ENCODE measurements at places on chromosomes 7 and 10.

GRCh38 chr7:75690121-75690523 lies 48.6 kb downstream of the HIP1 start:
- DNase-seq: no peak

GRCh38 chr10:5643346-5644067 lies 22.9 kb downstream of the ASB13 start:
- DNase-seq: peak; percentile 62

DNA sequence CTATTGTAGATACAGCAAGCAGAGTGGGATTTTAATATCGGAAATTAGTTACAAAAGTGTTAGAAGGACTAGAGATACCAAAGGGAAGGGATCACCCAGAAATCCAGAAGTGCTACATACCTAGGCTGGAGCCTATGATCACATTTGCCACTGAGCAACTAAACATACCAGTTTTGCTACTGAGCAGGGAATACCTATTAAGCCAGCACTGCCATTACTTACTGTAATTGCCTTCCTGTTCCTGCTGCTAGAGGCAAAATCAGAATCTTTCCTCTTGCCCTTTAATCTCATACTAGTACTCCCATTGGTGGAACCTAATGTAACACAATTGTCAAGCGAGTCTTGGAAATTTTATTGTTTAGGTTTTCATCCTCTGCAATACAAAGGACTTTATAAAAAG lies 121.7 kb downstream of the ATRNL1 start:
- DNase-seq: no peak

GRCh38 chr10:69010151-69010640 lies 21.6 kb downstream of the KIFBP start:
- no peak for DNase-seq

GRCh38 chr7:132430861-132431822 lies 145.1 kb downstream of the PLXNA4 start:
- DNase-seq: no peak

DNA sequence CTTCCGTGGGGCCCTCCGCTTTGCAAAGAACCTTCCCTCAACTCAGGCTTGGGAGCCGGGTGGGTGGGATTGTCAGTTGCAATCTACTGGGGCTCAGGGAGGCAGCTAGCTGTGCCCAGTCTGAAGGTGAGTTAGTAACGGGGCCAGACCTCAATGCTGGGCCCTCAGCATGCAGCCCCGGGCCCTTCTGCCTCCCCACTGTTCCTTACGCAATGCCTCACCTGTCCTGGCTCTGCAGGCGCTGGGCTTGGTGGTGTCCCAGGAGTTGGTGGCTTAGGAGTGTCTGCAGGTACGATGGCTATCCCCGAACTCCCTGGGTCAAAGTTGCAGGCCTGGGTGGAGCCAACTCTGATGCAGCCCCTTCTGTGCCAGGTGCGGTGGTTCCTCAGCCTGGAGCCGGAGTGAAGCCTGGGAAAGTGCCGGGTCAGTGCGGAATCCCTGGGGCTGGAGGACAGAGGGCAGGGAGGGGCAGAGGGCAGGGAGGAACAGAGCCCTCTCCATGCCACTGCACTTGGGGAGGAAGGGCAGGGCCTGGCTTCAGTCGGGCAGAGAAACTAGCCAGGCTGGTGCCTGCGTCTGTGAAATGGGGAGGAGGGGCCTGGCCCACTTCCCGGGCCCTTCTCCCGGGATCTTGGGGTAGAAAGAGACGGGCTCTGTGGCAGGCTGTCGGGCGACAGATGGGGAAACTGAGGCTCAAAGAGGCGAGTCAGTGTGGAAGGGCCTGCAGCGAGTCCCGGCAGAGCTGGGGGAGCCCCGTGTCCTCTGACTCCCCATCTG lies 15.0 kb downstream of the ELN start:
- no peak for DNase-seq

DNA sequence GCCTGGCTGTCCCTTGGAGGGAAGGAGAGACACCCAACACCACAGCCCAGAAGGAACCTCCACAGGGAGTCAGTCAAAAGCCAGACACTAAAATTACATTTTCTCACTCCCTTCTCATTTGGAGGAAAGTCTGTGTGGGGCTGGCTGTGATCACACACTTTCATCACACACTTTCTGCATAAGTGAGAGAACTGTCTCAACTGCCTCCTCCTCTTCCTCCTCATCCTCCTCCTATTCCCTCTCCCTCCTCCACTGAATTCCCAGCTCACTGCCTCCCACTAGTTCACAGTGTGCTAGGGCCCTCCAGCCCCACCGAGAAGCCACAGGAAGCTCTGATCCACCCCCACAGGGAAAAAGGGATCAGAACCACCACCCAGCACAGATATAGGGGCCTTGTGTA lies 91.6 kb downstream of the KCNMA1 start:
- DNase-seq: no peak

DNA sequence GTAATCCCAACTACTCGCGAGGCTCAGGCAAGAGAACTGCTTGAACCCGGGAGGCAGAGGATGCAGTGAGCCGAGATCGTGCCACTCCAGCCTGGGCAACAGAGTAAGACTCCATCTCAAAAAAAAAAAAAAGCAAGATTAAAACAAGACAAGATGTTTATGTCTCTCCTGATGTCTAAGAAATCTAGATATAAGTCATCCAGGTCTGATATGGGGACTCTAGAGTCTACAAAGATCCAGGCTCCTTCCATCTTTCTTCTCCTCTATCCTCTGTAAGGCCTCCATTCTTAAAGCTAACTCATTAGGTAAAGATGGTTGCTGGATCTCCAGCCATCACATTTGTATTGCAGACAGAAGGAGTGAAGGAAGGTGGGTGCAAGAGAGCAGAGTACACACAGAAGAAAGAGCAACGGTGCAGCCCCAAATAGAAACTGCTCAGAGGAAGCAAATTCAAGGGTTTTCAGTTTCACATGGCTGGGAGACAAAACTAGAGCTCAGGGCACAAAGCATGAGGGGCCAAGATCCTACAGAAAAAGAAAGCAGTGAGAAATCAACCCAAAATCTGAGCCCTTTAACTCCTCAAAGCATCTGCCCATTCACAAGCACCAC lies 57.6 kb downstream of the USP6NL start:
- DNase-seq: no peak

DNA sequence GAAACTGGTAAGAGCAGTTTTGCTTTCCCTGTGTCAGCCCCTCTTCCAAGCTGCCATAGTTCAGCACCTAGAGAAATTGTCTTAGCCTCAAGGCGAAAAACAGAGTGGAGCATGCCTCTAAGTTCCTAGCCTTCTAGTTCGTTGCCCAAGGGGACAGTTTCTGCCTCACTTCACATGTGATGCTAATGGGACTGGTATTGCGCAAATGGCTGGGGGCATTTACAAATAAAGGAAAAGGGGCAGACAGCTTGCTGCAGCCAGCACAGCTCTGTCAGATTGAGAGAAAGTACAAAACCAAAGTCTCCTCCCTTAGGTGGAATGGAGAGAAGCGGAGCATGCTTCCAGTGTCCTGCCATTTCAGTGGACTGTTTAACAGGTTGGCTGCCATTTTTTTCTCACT lies 567.7 kb downstream of the ETV1 start:
- no peak for DNase-seq
